Suprapubic skin (tissue), 4 donors: ENCODE measurements at places on chromosomes 2 and 18.

DNA sequence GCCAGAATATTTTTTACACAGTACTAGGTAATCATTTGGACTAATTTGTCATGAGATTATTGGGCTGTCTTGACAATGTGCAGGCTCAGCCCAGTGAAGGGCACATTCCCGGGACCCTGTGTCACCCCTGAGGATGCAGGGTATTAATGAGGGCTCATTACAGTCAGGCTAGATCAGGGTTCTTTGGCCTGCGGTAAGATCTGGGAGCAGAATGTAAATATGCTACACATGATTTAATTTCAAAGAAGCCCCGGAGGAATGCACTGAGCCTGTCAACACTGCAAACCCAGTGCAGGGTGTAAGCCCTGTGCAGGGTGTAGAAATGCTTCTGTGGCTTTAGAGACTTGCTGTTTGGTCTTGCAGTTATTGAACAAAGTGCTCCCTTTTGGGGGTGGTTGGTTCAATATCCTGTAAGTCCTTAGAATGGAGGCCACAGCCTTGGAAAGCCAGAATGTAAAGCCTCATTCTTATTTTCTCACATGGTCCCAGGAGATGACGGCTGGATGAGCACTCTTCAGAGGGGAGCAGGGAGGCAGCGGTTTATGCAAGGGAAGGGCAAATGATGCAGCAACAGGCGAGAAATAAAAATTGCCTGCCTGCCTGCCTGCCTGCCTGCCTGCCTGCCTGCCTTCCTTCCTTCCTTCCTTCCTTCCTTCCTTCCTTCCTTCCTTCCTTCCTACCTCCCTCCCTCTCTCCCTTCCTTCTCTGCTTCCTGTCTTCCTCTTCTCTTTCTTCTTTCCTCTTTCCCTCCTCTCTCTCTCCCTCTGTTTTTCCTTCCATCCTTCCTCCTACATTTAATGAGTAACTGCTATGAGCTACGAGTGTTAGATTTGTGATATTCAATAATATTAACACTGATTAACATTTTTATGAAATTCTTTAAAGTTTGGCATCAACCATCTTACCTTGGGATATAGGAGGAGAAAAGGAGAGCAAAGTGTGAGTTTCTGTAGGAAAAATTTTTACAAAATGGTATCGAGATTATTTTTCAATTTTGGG is 148.8 kb downstream of the VAPA start:
- peaks cover 35% of the 10 kb centered on the region for H3K4me1 ChIP-seq
- H3K36me3 ChIP-seq: no peaks in the 10 kb centered on the region
- DNase-seq: no peak
- H3K27ac ChIP-seq: no peak overlapping the region
- no peaks in the 10 kb centered on the region for H3K27me3 ChIP-seq

GRCh38 chr2:181172676-181173075 is 192.3 kb downstream of the UBE2E3 start:
- H3K27me3 ChIP-seq: no peaks in the 10 kb centered on the region
- H3K27ac ChIP-seq: no peak overlapping the region
- no peaks in the 10 kb centered on the region for H3K36me3 ChIP-seq
- H3K4me1 ChIP-seq: no peaks in the 10 kb centered on the region
- DNase-seq: no peak
- H3K4me3 ChIP-seq: no peak overlapping the region

DNA sequence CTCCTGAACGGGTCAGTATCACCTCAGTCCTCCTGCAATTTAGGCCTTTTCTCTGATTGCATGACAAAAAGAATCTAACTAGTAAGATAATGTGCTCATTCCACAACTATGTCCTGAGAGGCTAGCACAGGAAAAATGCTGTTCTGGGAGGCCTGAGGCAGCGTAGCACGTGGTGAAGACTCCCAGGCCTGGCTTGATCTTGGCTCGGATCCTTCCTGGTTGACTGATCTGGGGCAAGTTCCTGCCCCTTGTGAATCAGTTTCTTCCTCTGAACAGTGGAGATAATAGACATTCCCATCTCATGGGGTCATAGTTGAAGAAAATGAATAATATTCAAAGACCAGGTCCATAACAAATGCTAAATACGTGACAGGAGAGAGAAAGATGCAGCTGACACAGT is 12.3 kb downstream of the FBLN7 start:
- peak overlapping the region; percentile 26 for H3K27ac ChIP-seq
- H3K4me3 ChIP-seq: no peak overlapping the region
- no peaks in the 10 kb centered on the region for H3K36me3 ChIP-seq
- H3K27me3 ChIP-seq: no peaks in the 10 kb centered on the region
- peaks cover 11% of the 10 kb centered on the region for H3K4me1 ChIP-seq
- DNase-seq: no peak

DNA sequence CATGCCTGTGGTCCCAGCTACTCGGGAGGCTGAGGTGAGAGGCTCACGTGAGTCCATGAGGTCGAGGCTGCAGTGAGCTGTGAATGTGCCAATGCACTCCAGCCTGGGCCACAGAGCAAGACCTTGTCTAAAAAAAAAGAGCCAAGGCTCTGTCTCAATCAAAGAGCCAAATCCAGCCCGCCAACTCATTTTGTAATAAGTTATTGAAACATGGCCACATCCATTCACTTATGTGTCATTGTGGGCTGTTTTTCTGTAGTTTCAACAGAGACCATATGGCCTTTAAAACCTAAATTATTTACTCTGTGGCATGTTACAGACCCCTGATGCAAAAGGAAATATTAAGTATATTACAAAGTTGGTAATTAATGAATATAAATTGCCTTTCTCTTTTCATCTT is 60.8 kb downstream of the GPR39 start:
- no peaks in the 10 kb centered on the region for H3K36me3 ChIP-seq
- DNase-seq: no peak
- no peak overlapping the region for H3K27ac ChIP-seq
- peaks cover 4% of the 10 kb centered on the region for H3K4me1 ChIP-seq
- no peak overlapping the region for H3K4me3 ChIP-seq

DNA sequence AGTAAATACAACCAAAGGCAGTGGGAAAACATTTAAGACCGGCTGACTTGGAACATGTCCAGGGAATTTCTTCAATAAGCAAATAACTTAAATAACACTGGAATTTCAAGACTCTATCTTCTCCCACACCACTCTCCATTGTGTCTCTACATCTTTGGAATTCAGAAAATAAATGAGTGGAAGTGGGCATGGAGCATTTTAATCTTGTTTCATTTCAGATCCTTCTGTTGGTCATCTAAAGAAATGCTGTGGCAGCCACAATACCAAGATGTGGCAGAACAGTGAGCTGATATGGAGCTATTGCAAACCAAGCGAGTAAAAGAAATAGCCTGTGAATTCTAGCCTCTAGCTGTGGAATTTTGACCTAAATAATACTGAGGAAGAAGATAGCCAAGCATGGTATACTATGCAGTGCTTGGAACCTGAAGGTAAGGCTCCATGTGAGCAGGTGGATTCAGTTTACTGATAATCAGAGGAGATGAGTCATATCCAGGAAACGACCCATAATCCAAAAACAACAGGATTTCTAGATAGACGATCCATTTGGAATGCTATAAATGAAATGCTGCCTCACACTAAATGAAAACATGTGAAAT is 157.1 kb upstream of the SCN7A start:
- H3K4me1 ChIP-seq: no peaks in the 10 kb centered on the region
- H3K27ac ChIP-seq: no peak overlapping the region

DNA sequence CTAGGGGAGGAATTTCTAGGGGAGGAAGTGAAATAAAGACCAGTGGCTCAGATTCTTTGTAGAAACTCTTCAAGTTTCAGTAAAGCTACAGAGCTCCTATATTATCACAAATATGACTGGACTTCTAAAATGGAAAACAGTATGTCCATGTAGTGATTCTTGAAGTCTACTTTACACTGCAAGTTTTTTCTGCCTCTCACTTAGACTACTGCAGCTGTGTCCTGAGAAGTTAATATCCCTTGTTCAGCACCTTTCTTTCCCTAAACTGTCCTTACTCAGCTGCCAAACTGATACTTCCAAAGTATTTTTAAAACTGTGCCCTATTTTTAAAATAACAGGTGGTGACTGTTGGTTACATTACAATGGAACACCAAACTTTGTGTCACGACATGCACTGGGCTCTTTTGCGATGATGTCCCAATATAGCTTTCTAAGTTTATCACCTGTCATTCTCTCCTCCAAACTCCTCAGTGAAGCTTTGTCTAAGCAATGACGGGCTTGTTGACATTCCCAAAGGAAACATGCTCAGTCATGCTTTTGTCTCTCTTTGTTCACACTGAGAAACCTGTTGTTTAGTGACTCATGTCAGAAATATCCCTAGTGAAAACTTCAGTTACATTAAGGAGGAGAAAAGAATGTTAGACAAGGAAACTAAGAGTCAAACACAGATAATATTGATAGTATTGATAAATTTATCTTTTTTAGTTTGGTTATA is 341.1 kb downstream of the ARL6IP6 start:
- no peak overlapping the region for H3K4me3 ChIP-seq
- no peaks in the 10 kb centered on the region for H3K27me3 ChIP-seq
- no peak overlapping the region for H3K27ac ChIP-seq
- no peak for DNase-seq

DNA sequence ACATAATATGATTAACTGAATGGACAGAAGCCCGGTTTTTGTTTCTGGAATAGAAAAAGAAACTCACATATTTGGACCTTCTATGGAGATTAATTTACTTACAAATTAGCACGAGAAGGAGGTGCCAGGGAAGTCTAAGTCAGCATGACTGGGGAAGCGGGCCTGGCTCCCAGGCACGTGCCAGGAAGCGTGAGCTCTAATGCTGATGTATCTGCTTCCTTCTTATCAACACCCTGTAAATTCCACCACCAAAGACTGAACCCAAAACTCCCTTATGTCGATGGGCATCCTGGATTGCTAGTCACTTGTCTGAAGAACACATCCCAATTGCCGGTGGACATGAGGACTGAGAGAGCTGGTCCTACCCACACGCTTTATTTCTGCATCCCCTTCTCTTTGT is 134.5 kb downstream of the GALNT14 start:
- H3K4me3 ChIP-seq: no peak overlapping the region
- DNase-seq: no peak
- no peak overlapping the region for H3K27ac ChIP-seq
- H3K4me1 ChIP-seq: no peaks in the 10 kb centered on the region

DNA sequence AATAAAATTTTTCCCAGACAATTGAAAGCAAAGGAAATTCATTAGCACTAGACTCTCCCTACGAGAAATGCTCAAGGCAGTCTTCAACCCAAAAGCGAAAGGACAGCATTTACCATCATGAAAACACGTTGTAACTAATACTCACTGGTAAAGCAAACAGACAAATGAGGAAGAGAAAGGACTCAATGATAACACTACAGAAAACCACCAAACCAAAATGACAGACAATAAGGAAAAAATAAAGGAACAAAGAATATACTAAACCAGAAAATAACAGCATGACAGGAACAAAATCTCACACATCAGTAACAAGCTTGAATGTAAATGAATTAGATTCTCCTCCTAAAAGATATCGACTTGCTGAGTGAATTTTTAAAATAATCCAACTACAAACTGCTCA is 190.7 kb downstream of the NOL4 start:
- no peak for DNase-seq
- H3K4me1 ChIP-seq: no peaks in the 10 kb centered on the region
- no peak overlapping the region for H3K27ac ChIP-seq
